ENCODE measurements at places on chromosomes 2 and 18. TPM values are rescaled to one million over a fixed set of nuclear protein-coding genes. Genes with fewer than 3 reads are reported as not detected.

DNA sequence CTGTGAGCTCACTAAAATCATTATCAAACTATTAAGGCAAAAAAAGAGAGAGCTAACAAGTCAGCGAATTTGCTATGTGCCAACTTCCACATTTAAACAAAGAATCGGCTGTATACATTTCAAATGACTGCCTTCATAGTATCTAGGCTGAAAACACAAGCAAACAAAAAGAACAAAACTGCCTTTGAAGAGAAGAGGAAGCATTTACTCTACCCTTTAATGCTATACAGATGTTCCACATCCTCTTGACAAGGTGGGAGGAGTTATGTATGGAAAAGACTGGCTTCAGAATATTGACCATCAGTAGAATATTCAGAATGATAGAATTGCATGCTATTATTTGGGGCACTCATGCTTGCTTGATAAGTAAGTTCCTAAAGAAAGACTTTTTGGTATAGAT, 741.7 kb downstream of the PLCL1 start:
- DNase-seq: no peak

- no peak for DNase-seq
Measured at GRCh38 chr18:75654851-75655751, 227.6 kb upstream of the SMIM21 start.

- DNase-seq: no peak
Measured at GRCh38 chr18:3424280-3424890, 25.6 kb upstream of the TGIF1 start.

DNA sequence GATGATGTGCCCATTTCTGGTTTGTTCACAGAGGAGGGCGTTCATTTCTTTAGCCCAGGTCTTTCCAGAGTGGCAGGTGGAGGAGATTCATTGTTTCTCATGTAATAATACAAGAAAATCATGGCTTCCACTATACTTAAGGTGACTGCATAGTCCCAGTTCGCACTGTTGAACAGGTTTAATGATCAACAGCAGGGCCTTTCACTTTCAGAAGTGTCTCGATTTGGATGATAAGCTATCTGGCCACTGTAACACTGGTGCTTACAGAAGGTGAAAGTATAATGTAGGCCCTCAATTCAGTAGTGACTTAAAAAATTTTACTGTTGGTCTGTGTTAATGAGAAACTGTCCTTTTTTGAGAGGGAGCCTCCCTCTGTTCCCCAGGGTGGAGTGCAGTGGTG, 1.4 kb downstream of the RMC1 start:
- DNase-seq: no peak

- no peak for DNase-seq
Measured at GRCh38 chr2:176997792-176998169, 214.8 kb upstream of the HNRNPA3 start.

GRCh38 chr2:228793116-228793515, 478.0 kb downstream of the PID1 start:
- no peak for DNase-seq

DNA sequence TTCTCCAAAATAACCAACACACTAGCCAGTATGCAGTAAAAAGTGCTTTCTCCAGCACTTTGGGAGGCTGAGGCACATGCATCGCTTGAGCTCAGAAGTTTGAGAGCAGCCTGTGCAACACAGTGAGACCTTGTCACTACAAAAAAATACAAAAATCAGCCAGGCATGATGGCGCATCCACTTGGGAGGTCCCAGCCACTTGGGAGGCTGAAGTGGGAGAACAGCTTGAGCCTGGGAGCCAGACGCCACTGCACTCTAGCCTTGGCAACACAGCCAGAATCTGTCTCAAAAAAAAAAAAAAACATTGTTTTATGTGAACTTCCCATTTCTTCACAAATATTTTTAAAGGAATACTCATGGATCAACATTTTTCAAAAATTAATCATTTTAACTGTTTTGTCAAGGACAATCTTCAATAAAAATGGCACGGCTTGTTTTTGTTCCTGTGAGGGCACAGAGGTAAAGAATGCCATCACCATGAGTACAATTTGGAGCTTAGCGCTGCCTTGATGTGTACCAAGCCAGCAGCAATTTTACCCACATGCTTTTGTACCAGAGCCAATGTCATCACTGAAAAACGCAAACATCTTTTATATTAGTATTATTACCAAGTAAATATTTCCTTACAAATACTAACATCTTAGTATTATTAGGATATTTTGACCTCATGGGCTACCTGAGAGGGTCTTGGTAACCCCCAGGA, 26.7 kb downstream of the RAB1A start:
- no peak for DNase-seq

DNA sequence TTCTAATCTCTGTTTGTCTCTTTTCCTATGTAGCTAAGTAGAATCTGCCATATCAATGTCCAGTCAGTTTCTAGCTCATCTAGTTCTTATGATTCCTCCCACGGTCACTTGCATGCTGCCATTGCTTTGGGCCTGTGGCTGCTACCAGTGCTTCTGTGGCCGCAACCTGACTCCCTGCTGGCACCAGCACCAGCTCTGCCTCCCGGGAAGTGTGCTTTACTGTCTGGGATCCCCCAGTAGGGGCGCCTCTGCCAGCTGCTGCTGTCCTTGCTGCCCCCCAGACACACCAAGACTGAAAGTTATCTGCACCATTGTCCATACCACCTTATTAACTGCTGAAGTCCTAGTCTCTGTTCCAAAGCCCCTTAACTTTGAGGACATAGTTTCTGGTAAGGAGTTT, 56.3 kb downstream of the RAPGEF4 start:
- DNase-seq: no peak

GRCh38 chr2:121287146-121287798, 2.3 kb upstream of the TFCP2L1 start:
- no peak for DNase-seq

DNA sequence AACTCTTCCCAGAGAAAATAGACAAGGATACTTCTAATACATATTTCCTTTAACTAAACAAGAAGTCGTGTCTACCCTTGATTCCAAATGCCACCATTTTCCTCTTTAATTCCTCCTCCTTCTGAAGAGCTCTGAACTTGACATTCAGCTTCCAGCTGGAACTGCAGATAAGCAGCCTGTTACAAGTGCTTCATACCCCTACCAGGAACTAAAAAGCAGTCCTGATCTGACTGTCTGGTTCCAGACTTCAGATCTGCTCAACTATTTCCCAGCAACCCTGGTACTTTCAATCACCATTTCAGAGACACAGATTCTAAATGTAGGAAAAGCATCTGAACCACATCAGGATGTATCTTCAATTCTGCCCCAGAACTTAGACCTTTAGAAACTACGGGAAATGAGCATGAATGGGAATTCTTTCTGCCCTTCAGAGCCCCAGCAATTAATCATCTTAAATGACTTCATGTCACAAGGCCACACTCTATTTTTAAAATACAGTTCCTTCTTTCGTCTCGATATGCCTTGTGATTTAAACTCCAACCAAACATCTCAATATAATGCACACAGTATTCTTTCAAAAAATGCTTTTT, 159.5 kb downstream of the L3MBTL4 start:
- no peak for DNase-seq

- DNase-seq: no peak
Measured at GRCh38 chr2:45941531-45942236, 290.2 kb downstream of the PRKCE start.

ANKRD30B gene
- not detected for total RNA-seq

TMEM169 gene
- 0.21 TPM for total RNA-seq

SPHKAP gene
- total RNA-seq: not detected

PLA2R1 gene
- 19.0 TPM for total RNA-seq

CERS6 gene
- 29.3 TPM for total RNA-seq

OSR1 gene
- total RNA-seq: 34.7 TPM
